ENCODE measurements at places on chromosomes 2 and 18.

DNA sequence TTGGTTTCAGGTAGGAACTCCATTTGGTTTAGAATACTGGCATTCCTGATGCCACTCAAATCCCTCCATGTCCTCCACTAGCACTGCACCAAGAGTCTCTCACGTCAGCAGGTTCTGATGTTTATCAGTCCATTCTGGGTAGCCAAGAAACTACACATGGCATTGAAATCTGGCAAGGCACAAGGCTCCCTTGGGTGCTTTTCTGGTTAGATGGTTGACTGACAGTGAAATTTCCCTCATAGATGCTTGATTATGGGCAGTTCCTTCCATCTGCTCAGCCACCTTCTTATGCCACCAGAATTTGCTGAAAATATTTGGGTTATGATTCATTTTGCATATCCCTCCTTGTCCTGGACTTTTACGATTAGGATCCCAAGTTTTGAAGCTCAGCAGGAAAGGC lies 32.6 kb downstream of the EDAR start:
- no peak for DNase-seq

GRCh38 chr2:221444106-221444505 lies 128.0 kb downstream of the EPHA4 start:
- DNase-seq = no peak

DNA sequence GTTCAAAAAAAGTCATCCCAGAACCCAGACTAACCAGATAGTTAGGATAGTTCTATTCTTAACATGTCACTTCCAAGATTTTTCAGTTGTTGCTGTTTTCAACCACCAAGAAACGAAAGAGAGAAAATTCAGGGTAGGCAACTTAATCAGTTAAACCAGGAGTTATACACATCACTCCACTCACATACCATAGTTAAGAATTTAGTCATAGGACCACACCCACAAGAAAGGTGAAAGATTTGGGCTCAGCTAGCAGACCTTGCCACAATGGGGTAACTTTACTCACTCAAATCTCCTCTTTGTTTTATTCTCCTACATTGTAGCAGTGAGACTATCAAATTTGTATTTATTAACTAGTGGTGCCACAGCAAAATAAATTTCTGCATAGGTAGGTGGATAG lies 473.6 kb downstream of the NUP35 start:
- no peak for DNase-seq

GRCh38 chr18:10143596-10143995 lies 229.8 kb downstream of the VAPA start:
- no peak for DNase-seq

DNA sequence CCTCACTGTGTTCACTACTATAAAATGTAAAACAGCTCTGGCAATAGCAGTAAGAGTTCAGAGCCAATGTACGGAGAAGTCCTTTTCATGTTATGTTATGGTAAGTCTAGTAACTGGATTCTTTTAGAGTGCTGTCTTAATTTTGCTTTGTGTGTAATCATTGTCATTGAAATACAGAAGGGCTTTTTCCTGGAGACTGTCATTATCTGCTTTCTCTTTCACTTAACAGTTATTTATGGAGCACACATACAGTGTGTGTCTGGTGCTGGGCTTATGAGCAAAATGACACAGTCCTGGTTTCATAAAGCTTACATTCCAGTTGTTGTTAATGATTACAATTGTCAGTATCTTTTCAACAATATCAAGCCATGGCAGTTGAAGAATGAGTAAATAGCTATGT lies 95.5 kb downstream of the CCDC102B start:
- no peak for DNase-seq

GRCh38 chr2:51424418-51424817 lies 392.5 kb upstream of the NRXN1 start:
- no peak for DNase-seq
